Activated gamma-delta T cell treated with Interleukin-2 at 50 U/mL for 16 hours (primary cell): ENCODE measurements at places on chromosomes 13 and 19.

DNA sequence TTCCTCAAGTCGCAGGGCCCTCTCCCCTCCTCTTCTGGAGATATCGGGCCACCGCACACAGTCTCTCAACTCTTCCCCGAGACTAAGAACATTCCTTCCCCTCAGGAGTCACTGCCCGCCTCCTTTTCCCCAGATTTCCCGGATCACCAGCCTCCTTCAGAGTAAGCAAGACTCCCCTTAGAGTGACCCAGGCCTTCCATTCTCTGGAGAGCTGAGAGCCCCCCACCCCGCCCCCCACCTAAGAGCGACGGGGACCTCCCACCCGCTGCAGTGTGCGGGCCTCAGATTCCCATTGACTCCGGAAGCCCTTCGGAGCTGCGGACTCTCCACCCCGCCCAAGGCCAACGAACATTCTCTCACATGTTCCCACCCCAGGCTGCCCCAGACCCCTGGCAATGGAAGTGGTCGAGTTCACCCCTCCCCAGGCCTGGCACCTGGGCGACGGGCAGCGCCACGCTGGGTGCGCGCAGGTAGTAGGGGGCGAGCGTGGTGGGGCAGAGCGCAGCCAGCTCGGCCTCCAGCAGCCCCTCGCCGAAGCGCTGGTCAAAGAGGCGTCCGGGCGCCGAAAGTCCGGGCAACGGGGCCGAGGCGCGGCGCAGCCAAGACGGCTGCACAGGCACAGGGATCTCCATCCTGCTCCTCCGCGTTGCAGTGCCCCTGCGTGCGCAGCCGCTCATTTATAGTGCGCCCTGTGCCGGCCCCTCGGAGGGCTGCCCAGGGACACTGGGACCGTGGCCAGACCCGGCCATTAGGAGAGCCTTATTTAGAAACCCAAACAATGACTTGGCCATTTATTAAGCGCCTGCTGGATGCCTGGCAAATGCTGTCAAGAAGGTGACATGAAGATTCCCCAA is at the start of gene HSPB6:
Gene HSPB6, minus strand, starts transcription at position 653 of the 854 bp plus-strand sequence. Its CDS starts 21 bp downstream, at position 632.
- DNase-seq = no peak

- DNase-seq = no peak
Measured at GRCh38 chr19:4709440-4710280, 14.0 kb downstream of the DPP9 start.

- DNase-seq = no peak
Measured at GRCh38 chr13:85799097-85799582, at the start of gene SLITRK6. Gene SLITRK6 (minus strand): TSS chr13:85799419. CDS start chr13:85796508, 2,911 bp downstream.

- no peak for DNase-seq
Measured at GRCh38 chr19:45297674-45298073, 25.0 kb downstream of the CKM start.

GRCh38 chr19:49362929-49363267 is 682 bp upstream of the TEAD2 start:
- no peak for DNase-seq

GRCh38 chr13:44407891-44408290 is 34.3 kb downstream of the SERP2 start:
- no peak for DNase-seq

- DNase-seq = no peak
Measured at GRCh38 chr13:99135591-99135990, 65.1 kb upstream of the UBAC2 start.

- DNase-seq = no peak
Measured at GRCh38 chr19:48646722-48647216, 782 bp upstream of the CA11 start.

- peak; percentile 79 for DNase-seq
Measured at GRCh38 chr19:17496337-17496997, 15.0 kb upstream of the PGLS start.

DNA sequence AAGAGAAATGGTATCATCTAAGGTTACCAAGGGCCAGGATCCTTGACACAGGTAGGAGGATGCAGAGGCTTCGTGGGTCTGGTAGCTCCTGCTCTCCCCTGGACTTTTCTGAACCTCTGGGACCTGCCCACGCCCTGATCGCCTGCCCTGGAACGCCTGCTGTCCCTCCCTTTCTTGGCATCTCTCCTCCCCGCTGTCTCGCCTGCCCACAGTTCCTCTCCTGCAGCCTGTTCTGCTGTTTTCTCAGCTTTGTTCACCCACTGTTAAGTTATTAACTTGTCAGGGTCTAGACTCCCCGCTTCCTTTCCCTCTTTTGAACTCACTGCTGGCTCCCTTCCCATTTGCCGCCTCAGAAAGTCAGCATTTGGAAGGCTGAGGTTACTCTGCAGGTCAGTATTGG is 19.8 kb downstream of the SERP2 start:
- DNase-seq = no peak

DNA sequence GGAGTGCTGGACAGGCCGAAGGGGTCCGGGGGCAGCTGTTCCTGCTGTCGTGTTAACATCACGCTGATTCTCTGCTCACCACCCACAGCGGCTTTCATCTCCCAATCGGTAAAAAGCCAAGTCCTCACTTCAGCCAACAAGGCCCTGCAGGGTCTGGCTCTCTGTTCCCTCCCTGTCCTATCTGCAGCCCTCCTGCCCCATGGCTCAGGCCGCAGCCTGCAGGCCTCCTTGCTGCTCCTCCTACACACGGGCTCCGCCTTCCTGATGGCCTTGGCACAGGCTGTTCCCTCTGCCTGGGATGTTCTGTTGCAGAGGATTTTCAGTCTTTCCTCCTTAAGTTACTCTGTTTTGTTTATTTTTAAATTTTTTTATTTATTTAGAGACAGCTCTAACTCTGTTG is 22.2 kb downstream of the FUZ start:
- no peak for DNase-seq

- peak; percentile 28 for DNase-seq
Measured at GRCh38 chr19:30682999-30683536, 310.9 kb downstream of the ZNF536 start.

DNA sequence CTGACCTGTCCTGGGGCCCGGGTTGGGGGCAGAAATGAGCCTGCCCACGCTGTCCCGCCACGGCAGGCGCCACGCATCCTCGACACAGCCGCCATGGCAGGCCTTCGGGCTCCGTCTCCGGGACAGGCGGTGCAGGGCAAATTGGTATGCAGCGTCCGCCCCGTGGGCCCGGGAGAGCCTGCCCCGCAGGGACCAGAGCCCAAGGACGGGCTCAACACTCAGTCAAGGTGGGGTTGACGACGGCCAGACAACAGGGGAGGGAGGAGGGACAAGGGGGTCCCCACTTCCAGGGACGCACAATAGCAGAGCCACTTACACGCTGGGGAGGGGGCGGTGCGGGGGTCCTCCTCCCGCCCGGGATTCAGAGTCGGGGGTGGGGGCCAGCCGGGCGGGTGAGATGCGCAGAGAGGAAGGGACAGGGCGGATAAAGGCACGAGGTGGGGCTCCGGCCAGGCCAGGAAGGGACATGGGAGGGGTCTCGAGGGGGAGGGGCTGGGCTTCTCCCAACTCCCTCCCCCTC is 1.2 kb downstream of the CTXN1 start:
- no peak for DNase-seq

DNA sequence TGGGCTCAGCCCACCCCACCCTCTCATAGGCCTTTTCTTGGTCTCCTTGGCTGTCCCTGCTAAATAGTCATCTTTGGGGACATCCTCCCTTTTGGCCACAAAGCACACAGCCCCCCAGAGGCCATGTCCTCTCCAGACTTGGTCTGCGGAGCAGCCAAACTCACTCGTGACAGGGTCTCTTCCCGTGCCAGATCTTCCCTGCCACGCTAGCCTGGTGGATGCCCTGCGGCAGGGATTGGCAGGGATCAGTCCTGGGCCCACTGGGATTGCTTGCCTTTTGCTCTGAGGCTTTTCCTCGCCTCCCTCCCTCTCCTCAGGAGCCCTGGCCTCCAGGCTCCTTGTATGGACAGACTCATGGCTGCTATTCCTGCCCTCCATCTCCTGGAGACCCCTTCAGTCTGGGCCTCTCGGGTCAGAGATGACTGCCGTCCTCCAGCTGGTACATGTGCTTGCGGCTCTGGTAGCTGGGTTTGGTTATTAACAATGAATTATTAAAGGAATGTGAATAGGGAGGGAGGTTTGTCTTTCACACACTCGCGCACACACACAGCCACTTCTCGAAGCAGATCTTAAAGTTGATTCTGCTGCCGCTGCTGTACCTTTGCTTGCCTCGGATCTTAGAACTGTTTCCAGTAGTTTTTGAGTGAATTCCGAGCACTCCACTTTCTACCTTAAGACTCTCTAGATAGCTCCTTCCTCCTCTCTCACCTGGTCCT is 45.1 kb downstream of the NFIX start:
- DNase-seq = no peak

DNA sequence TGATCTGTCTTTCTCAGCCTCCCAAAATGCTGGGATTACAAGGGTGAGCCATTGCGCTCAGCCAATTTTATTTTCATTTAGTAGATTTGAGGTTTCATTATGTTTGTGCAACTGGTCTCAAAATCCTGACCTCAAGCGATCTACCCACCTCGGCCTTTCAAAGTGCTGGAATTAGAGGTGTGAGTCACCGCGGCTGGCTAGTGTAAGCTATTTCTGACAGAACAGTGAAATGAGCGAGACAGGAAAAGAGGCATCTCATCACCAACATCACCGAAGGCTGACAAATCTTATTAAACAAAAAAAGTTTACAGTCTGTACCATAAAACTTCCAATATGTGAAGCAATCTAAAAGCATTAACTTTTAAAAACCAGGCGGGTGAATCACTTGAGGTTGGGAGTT is 12.2 kb upstream of the ZNF888 start:
- no peak for DNase-seq

DNA sequence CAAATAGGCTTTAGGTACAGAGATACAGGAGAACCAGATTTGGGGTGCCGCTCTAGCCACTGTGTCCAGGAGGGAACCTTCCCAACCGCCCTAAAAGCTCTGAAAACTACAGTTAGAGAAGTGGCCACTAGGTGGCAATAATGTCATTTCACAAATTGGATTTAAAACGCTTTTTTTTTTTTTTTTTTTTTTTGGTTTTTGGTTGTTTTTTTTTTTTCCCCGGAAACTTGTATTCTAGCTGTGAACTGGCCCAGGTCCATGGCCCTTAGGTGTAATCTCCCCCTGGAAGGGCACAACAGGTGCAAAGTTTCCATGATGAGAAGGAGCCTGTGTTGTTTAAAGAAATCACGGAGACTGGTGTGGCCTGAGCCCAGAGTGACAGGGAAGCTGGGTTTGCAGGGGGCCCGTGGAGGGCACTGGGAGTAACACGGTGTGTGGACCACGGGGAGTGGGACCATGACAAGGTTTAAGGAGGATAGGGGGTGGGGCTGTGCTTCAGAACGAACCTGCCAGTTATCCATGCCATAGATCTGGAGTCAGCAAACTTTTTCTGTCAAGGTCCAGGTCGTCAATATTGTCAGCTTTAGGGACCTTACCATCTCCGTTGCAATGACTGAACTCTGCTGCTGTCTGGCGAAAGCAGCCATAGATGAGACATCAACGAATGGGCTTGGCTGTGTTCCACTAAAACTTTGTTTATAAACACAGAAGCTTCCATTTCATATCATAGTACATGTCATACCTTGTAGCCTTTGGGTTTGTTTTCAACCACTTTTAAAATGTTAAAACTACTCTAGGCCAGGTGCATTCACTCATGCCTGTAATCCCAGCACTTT is 10.1 kb downstream of the OR1I1 start:
- peak; percentile 45 for DNase-seq
